Suprapubic skin (tissue), 4 donors: ENCODE measurements at places on chromosomes 1 and 21. TPM values are rescaled to one million over a fixed set of nuclear protein-coding genes. Genes with fewer than 3 reads are reported as not detected.

TNNT2 gene
- total RNA-seq = 19.3 TPM

CACHD1 gene
- total RNA-seq = 14.7 TPM

PRKCZ gene
- 25.5 TPM for total RNA-seq

PLEKHO1 gene
- total RNA-seq = 10.2 TPM

NUAK2 gene
- total RNA-seq = 41.2 TPM

F13B gene
- not detected for total RNA-seq

FOXO6 gene
- total RNA-seq = 1.4 TPM

ZBTB18 gene
- 13.4 TPM for total RNA-seq

RSPO1 gene
- total RNA-seq = 5.6 TPM

MCM3AP gene
- total RNA-seq = 79.8 TPM

FCGR2B gene
- total RNA-seq = 5.3 TPM

MYOG gene
- not detected for total RNA-seq

OVAAL gene
- total RNA-seq = not detected

RYR2 gene
- 0.56 TPM for total RNA-seq

SYT14 gene
- total RNA-seq = not detected

MTF2 gene
- 7.9 TPM for total RNA-seq

C1orf159 gene
- total RNA-seq = 21.2 TPM

ESRRG gene
- 4.7 TPM for total RNA-seq

MAN1C1 gene
- total RNA-seq = 8.7 TPM

VSIG8 gene
- total RNA-seq = 22.6 TPM

LCE1C gene
- total RNA-seq = 1,127 TPM

LORICRIN gene
- total RNA-seq = 247 TPM

PLA2G2F gene
- total RNA-seq = 18.6 TPM

SPRR2B gene
- total RNA-seq = not detected

DDAH1 gene
- total RNA-seq = 13.9 TPM

CRNN gene
- 3.5 TPM for total RNA-seq

NPHS2 gene
- total RNA-seq = not detected

OR2L2 gene
- not detected for total RNA-seq

RAB42 gene
- not detected for total RNA-seq

CSF3R gene
- total RNA-seq = 1.9 TPM

SOX13 gene
- 10.1 TPM for total RNA-seq

USP21 gene
- 18.7 TPM for total RNA-seq

GPR153 gene
- total RNA-seq = 5.6 TPM

ARHGAP30 gene
- total RNA-seq = 15.4 TPM

CAPN8 gene
- total RNA-seq = 3.9 TPM

FNDC5 gene
- total RNA-seq = 1.6 TPM

RIMS3 gene
- 2.8 TPM for total RNA-seq
